ENCODE measurements at places on chromosomes 4 and X.

DNA sequence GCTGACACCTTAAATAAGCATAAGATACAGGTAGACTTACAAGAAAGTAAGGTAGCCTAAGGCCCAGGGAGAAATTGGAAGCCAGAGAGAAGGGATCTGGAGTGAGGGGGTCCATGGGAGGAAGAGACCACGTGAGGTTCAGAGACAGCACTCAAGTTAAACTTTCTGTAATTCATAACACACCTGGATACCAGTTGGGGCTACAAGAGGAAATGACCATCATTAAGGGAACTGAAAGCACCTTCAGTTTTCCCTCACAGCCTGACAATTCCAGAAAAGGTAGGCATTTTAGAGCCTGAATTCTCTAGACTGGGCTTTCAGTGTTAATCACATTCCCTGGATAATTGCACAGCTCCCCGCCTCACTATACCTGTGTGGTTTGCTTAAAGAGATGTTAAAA, 355.5 kb downstream of the FBXW7 start:
- DNase-seq = no peak

- no peak for DNase-seq
Measured at GRCh38 chrX:148310426-148311165, 189.8 kb upstream of the AFF2 start.

- DNase-seq = no peak
Measured at GRCh38 chrX:16082470-16083085, 40.8 kb upstream of the GRPR start.

- DNase-seq = no peak
Measured at GRCh38 chr4:122017296-122017695, 65.4 kb upstream of the TRPC3 start.

GRCh38 chr4:65651031-65651430, 19.3 kb downstream of the EPHA5 start:
- no peak for DNase-seq

DNA sequence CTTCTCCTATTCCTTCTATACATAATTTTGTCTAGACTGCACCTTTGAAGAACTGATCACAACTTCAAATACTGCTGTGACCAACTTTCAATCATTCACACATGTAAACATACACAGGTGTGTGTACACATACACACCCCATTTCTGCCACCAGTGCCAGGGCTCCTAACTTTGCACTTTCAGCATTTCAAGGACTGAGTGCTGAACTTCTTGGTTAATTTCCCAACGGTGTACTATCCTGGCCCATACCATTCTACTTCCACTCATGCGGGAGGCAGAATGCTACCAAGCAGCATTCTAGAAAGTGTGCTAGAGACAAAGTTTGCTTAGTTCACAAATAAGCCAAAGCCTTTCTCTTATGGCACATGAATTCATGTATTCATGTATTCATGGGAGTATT, 51.2 kb downstream of the RPGR start:
- no peak for DNase-seq

DNA sequence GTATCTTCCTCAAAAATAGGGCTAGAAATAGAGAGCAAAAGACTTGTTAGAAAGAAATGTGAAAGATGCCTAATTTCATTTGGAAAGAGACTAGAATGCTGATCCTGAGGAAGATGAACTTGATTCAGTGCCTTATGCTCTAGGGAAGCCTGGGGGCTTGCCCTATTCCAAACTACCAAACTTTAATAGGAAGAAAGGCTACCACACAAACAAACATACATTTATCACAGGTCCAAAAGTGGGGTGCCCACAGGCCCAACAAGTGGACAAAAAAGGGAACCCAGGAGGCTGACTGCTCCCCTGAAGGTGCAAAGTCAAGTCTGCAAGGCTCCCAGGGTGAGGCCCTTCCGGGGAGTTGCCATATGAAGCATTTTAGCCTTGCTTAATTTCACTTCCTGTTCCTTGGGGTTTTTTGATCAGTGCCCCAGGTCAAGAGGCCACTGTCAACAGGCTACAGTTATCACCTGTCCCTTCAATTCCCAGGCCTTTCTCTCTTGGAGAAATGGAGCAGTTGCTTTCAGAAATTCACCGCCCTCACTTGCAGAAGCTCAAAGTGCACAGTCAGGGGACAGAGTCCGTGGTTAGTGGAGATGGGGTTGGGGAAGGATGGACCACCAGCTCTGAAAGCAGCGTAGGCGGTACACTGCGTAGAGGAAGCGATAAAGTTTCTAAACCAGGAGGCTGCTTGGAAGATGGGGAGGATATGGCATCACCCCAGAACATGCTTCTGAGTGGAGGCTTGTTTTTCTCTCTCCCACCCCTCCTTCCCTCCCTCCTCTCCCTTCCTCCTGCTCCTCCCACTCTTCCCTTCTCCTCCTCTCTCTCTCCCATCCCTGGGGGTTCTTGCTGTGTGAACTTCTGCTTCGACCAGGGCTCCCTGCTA, 36.4 kb downstream of the TMEM154 start:
- DNase-seq = no peak

GRCh38 chr4:15479089-15479912, 9.6 kb downstream of the CC2D2A start:
- peak; percentile 79 for DNase-seq

DNA sequence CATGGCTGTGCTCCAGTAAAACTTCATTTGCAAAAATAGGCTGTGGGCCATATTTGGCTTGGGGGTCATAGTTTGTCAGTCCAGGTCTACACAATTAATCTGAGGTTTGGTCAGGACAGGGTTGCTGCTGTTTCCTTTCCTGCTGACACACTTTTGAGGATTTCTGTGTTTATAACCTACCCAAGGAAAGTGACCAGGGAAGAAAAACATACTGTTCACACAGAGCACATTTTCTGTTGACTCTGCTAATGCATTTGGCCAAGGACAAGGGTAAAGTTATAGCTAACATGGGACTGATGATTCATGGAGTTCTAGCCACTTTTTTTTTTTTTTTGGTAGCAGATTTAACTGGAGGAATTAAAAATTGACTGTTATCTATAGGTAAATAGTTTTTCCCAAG, 43.9 kb upstream of the GEMIN8 start:
- peak; percentile 64 for DNase-seq

GRCh38 chr4:85905761-85906160, 430.8 kb downstream of the ARHGAP24 start:
- DNase-seq = no peak

DNA sequence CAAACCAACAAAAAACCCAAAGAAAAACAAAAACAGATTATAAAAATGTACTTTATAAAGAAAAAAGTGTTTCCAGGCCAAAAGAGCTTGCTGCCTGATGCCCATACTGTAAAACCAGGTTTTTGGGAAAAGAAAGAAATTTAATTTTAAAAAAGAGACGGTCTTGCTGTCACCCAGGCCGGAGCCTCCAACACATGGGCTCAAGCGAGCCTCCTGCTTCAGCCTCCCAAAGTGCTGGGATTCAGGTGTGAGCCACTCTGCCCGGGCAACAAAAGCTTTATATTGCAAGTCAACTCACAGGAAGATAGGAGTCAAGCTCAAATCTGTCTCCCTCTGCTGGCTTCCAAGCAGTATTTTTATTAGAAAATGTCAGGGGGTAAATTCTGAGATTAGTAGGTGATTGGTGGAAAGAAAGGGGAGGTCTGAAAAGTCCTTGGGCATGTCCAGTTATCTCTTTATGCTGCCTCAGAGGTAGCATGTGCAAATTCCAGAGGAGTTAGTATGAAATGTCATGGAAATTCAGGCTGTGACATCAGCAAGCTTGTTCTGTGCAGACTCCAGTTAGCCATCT, 39.4 kb downstream of the MGST2 start:
- DNase-seq = no peak

GRCh38 chr4:176034499-176034898, 31.1 kb upstream of the WDR17 start:
- peak; percentile 22 for DNase-seq

GRCh38 chrX:153496590-153496959, 1.8 kb downstream of the BGN start:
- DNase-seq = no peak

GRCh38 chrX:129347291-129347690, 176.0 kb downstream of the SMARCA1 start:
- DNase-seq = no peak

DNA sequence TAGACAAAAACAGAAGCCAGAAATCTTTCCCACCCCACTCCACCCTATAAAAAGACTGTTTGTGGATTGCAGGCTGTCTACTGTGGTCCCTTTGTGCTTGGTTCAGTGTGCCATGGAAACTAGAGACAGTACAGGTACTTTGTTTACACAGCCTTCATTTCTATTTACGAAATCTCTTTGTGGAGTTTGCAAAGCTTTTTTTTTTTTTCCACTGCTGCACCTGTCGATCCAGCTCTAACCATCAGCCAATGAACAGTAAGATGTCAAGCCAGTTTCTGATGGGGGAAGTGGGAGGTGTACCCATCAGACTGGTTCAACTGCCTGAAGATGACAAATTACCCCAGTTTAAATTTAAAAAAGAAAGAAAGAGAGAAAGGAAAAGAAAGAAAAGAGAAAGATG, 20.2 kb upstream of the LRBA start:
- DNase-seq = no peak

GRCh38 chr4:53688186-53688790, 97.0 kb upstream of the LNX1 start:
- peak; percentile 99 for DNase-seq

GRCh38 chr4:156832886-156833285, 138.7 kb downstream of the PDGFC start:
- DNase-seq = no peak

DNA sequence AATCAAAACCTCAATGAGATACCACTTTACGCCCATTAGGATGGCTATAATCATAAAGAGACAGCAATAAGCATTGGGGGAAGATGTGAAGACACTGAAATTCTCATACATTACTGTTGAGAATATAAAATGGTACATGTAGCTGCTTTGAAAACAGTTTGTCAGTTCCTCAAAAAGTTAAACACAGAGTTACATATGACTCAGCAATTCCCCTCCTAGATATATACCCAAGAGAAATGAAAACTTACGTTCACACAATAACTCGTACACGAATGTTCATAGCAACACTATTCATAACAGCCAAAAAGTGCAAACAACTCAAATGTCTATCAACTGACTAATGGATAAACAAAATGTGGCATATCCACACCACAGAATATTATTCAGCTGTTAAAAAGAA, 36.6 kb downstream of the PHF8 start:
- no peak for DNase-seq

DNA sequence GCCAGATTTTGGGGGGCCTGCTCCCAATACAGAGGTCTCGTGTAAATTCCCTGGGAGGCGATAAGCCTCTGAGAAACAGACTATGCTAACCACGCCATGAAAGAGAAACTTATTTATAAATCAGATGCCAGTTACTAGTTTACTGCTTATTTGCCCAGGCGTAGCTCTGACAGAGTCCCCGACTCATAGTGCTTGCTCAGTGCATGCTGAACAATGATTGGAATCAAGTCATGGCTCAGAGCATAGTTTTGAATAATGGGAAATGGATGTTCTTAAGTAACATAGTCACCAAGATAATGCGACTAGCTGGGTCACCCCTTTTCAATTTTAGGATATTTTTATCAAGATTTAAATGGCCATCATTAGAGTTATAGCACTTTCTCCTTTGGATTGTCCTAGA, 39.9 kb downstream of the HTT start:
- DNase-seq = no peak

DNA sequence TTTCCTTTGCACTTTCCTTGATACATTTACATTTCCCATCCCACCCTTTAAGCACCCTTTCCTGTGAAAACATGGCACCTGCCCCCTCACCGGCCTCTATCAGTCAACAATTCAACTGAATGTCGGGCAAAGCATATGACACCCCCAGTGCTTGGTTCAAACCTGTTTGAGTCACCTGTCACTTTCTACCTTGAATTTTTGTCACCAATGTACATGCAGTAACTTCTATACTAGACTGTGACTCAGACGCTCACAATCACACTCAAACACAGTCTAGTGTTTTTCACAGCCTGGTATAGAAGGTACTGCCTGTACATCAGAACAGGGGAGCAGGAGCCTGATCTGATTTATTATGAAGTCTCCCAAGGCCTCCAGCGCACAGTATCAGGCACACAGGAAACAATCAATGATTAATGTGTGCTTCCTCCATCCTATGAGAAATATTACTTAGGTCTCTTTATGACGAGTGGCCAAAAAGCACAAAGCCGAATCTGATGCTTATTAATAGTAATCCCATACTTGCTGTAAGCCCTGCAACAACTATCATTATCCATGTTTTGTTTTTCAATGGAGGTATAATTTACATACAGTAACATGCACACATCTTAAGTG, 49.2 kb upstream of the FAM9C start:
- DNase-seq = no peak

- no peak for DNase-seq
Measured at GRCh38 chr4:83205760-83206159, 78.8 kb downstream of the COQ2 start.

DNA sequence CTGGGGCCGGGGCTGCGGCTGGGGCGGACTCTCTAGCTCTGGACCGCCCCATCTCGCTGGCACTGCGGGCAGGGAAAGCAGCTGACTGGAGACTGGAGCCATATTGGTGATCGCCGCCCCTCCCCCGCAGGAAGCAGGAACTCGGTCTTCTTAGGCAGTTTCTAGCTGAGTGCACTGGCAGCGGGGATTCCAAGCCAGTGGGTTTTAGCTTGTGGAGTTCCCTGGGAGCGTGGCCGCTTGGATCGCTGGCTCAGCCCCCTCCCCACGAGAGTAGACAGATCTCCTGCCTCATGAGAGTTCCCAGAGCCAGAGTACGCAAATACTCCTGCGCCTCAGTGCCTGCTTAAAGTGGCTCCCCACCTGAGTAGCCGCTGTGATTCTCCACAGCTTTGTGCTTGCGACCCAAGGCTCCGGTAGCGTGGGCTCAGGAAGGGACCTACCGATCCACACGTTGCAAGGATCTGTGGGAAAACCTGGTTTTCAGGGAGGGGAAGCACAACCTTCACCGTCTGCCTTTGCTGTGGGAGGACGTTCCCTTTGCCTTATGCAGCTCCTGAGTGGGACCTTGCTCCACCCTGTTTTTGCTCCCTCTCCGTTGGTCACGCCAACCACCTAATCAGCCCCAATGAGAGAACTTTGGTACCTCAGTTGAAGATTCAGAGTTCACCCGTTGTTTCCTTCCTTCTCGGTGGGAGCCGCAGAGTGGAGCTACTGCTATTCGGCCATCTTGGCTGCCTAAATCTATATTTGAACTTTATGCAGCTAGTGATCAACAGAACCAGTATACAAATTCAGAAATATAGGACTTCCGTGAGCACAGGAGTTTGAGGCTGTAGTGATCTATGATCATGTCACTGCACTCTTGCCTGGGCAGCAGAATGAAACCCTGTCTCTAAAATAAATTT, 803.9 kb upstream of the PCDH10 start:
- DNase-seq = no peak

DNA sequence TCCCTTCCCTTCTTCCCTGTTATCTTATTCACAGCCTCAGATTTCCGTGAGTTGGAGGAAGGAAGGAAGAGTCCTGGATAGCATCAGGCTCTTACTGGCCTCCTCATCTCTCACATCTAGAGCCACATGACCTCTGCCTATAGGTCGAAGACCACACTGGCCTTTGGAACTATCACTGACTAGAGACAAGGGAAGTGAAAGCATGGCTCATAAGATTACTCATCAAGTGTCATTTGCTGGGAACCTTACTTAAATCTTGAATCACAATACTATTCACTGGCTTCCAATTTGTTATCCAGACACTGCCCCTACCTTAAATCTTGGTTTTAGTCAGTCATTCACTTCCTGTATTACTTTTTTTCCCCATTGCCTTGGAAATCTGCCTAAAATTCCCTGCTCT, 61.6 kb upstream of the MTMR8 start:
- no peak for DNase-seq

GRCh38 chrX:40209951-40210617, 112.3 kb upstream of the BCOR start:
- DNase-seq = peak; percentile 54

Data from stromal cell of bone marrow (primary cell).